ENCODE measurements at places on chromosomes 1 and 21.
A peak's percentile ranks its signal among the peaks of the same experiment; 100 is the strongest.

- DNase-seq, result no peak
These were observed 3.0 kb upstream of the NAV1 start for GRCh38 chr1:201535919-201536245.

DNA sequence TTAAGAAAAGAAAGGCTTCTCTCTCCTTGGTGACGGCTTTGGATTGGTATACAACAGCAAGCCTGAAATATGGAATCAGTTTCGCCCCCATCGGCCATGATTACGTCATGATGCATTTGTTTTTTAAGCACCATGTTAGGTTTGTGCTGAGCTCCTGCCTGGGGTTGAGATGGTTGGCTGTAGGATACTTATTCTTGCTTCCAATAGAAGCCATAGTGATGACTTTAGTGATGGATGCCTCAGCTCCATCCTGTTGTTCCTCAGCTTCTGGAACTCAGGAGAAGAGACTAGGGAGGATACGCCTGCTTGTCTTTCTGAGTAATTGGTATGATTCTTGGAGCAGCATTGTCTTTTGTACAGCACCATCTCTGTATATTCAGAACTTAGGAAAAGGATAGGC, 14.7 kb downstream of the XCL1 start:
- no peak for DNase-seq

DNA sequence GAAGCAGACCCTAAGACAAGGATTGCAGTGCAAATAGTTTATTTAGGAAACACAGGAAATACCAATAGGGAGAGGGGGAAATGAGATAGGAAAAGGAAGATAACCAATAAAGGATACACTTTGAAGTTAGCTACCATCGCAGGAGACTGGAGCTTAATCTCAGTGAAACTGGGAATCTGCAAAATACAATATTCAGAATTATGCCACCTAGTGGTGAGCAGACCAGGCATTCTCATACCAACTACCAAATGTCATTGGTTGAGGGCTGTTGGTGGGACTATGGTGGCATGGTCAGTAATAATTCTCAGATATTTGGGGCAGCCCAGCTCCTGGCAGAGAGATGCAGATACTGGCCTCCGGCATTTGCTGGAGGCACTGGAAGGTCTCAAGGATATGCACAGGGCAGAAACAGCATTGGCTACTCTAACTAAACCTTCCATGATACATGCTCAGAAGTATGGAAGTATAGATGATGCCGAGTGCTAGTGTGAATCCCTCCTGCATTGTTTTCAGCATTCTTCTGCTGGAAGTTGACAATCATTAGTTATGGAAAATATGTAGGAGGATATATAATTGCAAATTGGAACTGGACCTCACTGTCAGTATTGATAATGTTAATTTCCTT, 11.8 kb upstream of the ZFP69B start:
- peak; percentile 26 for DNase-seq

DNA sequence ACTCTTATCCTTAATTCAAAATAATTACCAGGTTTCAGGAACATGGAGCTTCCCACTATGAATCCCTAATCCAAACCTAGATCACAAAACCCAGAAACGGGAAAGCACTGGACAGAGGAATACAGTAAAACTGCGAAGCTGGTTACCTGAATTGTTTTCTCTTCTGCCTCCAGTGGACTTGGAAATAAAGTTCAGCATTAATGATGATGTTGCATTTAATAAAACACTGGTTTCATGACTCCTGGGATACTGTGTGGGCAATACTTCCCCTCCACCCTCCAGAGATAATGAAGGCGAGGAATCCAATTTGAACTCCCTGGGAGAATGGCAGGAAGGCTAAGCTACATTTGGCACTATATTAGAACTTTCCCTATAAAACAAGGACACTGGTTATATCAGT, 65.1 kb downstream of the WLS start:
- DNase-seq, result no peak

- DNase-seq, result no peak
These were observed 533.3 kb downstream of the PTBP2 start for GRCh38 chr1:97254731-97255463.

- no peak for DNase-seq
These were observed 17.4 kb upstream of the PLEKHA6 start for GRCh38 chr1:204376919-204377799.

DNA sequence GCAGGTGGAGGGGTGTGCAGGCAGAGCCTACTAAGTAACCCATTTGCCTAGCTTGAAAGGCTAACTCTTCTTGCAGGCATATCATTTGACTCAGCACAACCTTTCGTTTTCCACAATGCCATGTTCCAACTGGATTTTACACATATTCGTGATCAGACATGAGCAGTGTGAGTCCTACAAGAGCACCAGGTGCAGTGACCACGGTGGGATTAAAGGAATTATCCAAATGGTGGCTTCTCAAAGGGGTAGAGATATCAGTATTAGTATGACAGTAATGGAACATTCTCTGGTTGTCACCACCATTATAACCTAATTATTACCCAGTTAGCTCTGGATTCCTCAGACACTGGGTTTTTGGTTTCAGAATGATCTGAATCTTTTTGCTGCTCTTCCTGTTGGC, 323.5 kb downstream of the LMO4 start:
- DNase-seq, result no peak

- DNase-seq, result no peak
These were observed 2032.3 kb downstream of the MRPL39 start for GRCh38 chr21:23574932-23575331.

DNA sequence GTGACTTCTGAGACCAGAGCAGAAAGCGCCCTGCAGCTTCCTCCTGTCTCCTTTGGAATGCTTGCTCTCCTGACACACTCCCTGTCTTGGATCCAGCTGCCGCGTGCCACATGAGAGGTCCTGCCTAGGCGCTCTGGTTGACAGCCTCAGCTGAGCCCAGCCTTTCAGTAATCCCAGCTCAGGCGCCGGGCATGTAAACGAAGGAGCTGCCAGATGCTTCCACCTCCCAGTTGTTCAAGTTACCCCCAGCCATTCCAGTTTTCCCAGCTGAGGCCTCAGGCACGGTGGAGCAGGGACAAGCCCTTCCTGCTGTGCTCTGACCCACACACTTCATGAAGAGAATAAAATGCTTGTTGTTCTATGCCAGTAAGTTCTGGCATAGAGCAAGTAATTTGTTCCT, 14.3 kb upstream of the CD34 start:
- DNase-seq, result no peak

- no peak for DNase-seq
These were observed 45.7 kb upstream of the TSPAN2 start for GRCh38 chr1:115134850-115135480.

GRCh38 chr1:84998642-84999280, 1.8 kb upstream of the MCOLN2 start:
- no peak for DNase-seq
